ENCODE measurements at places on chromosomes 11 and 22. TPM values are rescaled to one million over a fixed set of nuclear protein-coding genes. Genes with fewer than 3 reads are reported as not detected.
A peak's percentile ranks its signal among the peaks of the same experiment; 100 is the strongest.

The SCN4B gene
- total RNA-seq: not detected

GRCh38 chr11:68498903-68499883 is 38.6 kb downstream of the PPP6R3 start:
- no peak for DNase-seq
- H3K27ac ChIP-seq: no peak overlapping the region
- H3K36me3 ChIP-seq: no peaks in the 10 kb centered on the region
- H3K4me3 ChIP-seq: no peak overlapping the region
- no peaks in the 10 kb centered on the region for H3K27me3 ChIP-seq
- H3K4me1 ChIP-seq: peaks cover 64% of the 10 kb centered on the region

The ATP5MG gene
- total RNA-seq: 189 TPM

The MRGPRD gene
- total RNA-seq: not detected

The MMP8 gene
- total RNA-seq: not detected

DNA sequence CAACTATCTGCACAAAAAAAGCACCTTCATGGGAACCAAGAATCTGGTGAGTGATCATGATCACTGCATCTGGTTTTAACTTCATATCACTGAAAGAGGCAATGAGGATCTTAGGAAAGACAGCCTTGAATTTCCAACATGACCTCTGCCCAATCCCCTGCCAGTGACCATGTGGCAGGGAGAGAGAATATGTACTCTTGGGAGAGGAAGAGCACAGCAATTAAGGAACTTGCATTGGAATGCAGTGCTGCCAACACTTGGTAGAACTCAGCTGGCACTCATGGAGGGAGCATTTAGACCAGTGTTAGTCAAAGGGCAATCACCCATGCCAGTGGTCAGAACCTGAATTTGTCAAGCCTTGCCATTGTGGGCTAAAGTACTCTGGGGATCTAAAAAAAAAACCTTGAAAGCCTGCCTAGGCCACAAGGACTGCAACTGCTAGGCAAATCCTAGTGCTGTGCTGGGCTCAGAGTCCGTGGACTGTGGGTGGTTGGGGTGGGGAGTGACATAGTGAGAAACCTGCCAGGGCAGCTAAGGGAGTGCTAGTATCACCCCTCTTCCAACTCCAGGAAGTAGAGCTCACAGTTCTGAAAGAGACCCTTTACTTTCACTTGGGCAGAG is 23.1 kb downstream of the JRKL start:
- DNase-seq: no peak
- no peaks in the 10 kb centered on the region for H3K4me1 ChIP-seq
- no peak overlapping the region for H3K27ac ChIP-seq
- H3K36me3 ChIP-seq: no peaks in the 10 kb centered on the region

The GRM5 gene
- total RNA-seq: 0.11 TPM

The DBX1 gene
- not detected for total RNA-seq

The ELF5 gene
- not detected for total RNA-seq

- no peak overlapping the region for H3K4me3 ChIP-seq
- no peaks in the 10 kb centered on the region for H3K36me3 ChIP-seq
- DNase-seq: no peak
- H3K4me1 ChIP-seq: no peaks in the 10 kb centered on the region
- H3K27me3 ChIP-seq: peaks cover 9% of the 10 kb centered on the region
Observed at GRCh38 chr11:67058506-67058905, 1.9 kb downstream of the RHOD start.

DNA sequence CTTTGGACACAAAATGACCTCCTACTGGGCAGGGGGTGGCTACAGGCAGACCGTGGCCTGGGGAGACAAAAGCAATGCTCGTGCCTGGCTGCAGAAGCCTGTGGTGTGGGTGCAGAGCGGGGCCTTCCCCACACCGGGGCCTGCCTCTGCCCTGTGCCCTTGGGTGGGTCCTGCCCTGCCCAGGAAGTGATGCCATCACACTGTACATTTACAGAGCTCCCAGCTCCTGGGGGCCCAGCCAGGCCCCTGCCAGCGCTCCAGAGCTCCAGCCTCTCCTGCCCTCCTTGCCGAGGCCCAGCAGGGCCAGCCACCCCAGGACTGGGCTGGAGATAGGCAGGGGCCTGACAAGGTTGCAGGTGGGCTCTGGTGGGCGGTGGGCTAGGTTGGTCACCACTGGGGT is 40.1 kb downstream of the MUC5B start:
- peaks cover 14% of the 10 kb centered on the region for H3K4me1 ChIP-seq
- peak overlapping the region; percentile 64 for H3K4me3 ChIP-seq
- H3K36me3 ChIP-seq: no peaks in the 10 kb centered on the region
- H3K27me3 ChIP-seq: no peaks in the 10 kb centered on the region
- DNase-seq: peak; percentile 53
- peak overlapping the region; percentile 14 for H3K27ac ChIP-seq

DNA sequence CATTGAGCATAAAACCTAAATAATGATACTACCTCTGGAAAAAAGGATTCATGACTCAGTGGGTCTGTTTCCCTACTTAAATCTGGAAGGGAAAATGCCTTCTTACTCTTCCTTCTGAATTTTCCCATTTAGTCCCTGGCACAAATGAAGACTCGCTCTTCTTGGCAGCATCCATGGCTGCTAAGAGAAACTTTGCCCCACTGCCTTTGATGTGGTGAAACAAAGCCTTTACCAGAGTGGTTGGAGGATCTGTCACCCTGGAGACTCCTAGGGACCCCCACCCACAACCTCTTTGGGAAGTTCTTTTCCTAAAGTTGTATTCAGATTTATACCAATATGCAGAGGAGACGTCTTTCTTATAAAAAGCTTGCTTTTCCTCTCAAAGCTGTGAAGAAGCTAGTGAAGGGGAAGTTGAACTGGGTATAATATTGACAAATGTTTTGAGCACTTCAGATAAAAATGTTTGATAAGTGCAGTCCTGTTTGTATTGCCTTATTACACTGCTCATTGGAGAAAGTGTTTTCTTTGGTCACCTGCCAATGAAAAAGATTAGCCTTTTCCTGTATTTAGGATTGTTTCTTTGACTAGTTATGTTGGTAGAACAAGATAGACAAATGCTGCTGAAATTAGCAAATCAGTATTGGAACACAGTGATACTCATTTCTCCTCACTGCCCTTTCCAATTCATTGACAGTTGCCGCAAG is 77.3 kb downstream of the ARFGAP2 start:
- no peaks in the 10 kb centered on the region for H3K27me3 ChIP-seq
- DNase-seq: no peak
- no peaks in the 10 kb centered on the region for H3K36me3 ChIP-seq
- no peak overlapping the region for H3K27ac ChIP-seq
- peaks cover 5% of the 10 kb centered on the region for H3K4me1 ChIP-seq
- H3K4me3 ChIP-seq: no peak overlapping the region

The LTBP3 gene
- 60.2 TPM for total RNA-seq

The BMAL1 gene
- 82.1 TPM for total RNA-seq

GRCh38 chr11:96151501-96151900 is 191.5 kb downstream of the MAML2 start:
- H3K27me3 ChIP-seq: no peaks in the 10 kb centered on the region
- peaks cover 21% of the 10 kb centered on the region for H3K4me1 ChIP-seq
- H3K27ac ChIP-seq: no peak overlapping the region
- DNase-seq: no peak
- no peaks in the 10 kb centered on the region for H3K36me3 ChIP-seq

GRCh38 chr11:393219-394033 is 583 bp upstream of the PKP3 start:
- H3K36me3 ChIP-seq: no peaks in the 10 kb centered on the region
- H3K27me3 ChIP-seq: no peaks in the 10 kb centered on the region
- no peak overlapping the region for H3K4me3 ChIP-seq
- no peak overlapping the region for H3K27ac ChIP-seq
- peaks cover 3% of the 10 kb centered on the region for H3K4me1 ChIP-seq

DNA sequence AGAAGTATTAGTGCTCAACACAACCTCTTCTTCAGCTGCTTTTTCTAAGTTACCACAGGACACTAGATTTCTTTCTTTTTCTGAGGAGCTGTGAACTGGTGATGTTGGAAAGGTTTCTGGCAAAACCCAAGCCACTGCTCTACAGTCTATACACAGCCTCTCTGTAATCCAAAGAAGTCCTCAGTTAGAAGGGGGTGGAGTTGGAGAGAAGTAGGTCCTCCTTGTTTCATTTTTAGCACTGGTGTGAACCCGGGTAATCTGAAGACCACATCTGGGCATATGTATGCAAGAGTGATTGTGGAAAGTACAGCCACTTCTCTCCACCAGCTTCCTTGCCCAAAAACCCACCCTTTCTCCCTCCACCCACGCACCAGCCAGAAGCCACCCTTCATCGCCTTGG is 1168.1 kb downstream of the LRRC4C start:
- peaks cover 10% of the 10 kb centered on the region for H3K4me1 ChIP-seq
- no peak overlapping the region for H3K27ac ChIP-seq
- DNase-seq: no peak
- no peaks in the 10 kb centered on the region for H3K36me3 ChIP-seq
- H3K4me3 ChIP-seq: no peak overlapping the region

The SOX10 gene
- total RNA-seq: not detected

- no peak for DNase-seq
- no peak overlapping the region for H3K27ac ChIP-seq
- no peaks in the 10 kb centered on the region for H3K36me3 ChIP-seq
- H3K4me3 ChIP-seq: no peak overlapping the region
- no peaks in the 10 kb centered on the region for H3K27me3 ChIP-seq
Observed at GRCh38 chr11:120517390-120517761, 5.8 kb downstream of the GRIK4 start.

The OR51I1 gene
- not detected for total RNA-seq

DNA sequence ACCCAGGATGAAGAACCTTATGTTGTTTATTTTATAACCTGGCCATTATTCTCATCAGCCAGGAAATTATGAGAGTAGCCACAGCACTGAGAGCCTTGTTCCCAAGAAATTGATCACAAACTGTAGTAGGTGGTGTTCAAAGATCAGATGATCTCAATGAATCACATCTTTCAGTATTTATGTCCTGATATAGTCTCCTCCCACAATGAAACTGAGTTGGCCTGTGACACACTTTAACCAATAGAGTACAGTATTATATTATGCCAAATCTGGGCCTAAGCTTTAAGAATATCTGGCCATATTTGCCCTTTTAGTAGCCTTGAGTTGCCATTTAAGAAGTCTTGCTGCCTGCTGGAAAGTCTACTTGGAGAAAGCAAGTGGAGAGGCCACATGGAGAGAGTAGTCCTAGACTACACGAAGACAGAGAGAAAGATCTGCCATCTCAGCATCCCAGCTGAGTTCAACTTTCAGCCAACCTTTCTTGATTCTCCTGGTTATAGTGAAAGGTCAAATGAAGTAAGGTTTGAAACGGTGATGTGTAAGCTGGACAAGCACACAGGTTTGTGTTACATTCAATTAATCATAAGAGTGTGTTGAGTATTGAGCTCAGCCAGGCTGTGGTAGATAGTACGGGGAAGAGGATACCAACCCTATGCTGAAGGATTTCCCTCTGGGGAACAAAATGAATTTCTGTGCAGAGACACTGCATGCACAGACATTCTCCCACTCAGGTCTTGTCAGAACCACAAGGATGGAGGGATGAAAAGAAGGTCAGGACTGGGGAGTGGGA is 561.8 kb downstream of the SOX6 start:
- no peak overlapping the region for H3K4me3 ChIP-seq
- DNase-seq: no peak
- H3K27me3 ChIP-seq: no peaks in the 10 kb centered on the region
- no peaks in the 10 kb centered on the region for H3K36me3 ChIP-seq

DNA sequence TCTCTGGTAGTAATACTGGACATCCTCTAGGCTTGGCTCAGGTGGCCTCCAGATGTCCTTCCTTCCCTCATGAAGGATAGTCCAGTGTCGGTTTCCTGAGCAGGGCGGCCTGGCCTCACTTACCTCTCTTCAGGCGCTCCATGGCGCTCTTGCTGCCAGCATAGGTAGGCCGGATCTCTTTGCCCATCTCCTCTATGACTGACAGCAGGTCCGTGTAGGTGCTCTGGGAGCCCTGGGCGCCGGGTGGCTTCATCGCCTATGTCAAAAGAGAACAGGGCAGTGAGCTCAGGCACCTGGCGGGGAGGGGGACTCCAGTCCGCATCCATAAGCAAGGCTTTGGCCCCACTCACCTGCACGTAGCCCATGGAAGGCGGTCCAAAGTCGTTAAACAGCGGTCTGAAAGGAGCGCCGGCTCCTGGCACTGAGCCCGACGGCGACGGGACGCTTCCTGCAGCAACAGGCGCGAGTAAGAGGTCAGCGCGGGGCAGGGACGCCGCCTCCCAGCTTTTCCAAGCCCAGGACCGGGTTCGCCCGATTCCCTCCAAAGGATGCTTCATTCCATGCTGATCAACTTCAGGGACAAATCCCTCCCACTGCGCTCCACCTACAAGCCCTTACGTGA is 609 bp downstream of the CDK2AP2 start:
- H3K36me3 ChIP-seq: no peaks in the 10 kb centered on the region
- peaks cover 7% of the 10 kb centered on the region for H3K27me3 ChIP-seq
- H3K4me1 ChIP-seq: peaks cover 32% of the 10 kb centered on the region
- H3K27ac ChIP-seq: peak overlapping the region; percentile 93

- H3K4me1 ChIP-seq: no peaks in the 10 kb centered on the region
- H3K27ac ChIP-seq: no peak overlapping the region
- no peaks in the 10 kb centered on the region for H3K36me3 ChIP-seq
- DNase-seq: no peak
- H3K4me3 ChIP-seq: no peak overlapping the region
- peaks cover 51% of the 10 kb centered on the region for H3K27me3 ChIP-seq
Observed at GRCh38 chr11:72460091-72460647, 25.8 kb upstream of the CLPB start.

DNA sequence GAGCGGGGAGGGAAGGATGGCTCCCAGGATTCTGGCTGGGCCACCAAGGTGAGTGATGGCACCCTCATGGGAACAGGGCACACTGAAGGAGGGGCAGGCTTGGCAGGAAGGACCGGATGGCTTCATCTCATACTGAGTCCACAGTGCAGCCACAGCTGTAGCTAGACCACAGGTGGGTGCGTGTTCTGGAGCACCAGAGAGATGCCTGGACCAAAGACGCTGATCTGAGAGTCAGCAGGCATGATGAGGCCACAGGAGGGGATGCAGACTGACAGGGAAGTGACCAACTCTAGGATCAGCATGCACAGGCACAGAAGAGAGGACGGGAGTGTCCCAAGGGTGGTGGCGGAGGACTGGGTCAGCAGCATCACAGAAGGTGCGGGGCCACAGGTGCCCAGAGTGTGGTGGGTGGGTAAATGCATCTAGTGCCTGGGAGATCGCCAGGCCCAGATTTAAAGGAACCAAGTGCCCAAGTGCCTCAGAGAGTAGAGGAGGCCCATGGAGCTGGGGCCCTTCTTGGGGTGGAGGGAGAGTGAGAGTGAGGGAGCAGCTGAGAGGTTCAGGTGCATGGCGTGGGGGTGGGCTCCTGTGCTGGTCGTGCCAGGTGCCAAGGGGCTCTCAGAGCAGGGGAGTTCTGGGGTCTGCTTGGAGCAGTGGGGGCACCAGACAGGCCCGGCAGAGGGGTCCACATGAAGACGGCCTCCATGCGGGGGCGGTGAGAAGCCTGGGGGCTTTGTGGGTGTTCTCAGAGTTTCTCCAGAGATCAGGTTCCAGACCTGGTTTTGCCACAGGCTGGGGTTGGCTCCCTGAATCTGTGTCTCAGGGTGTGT is 113.7 kb downstream of the CEP164 start:
- H3K4me1 ChIP-seq: no peaks in the 10 kb centered on the region
- no peak for DNase-seq
- H3K27ac ChIP-seq: no peak overlapping the region
- H3K27me3 ChIP-seq: peaks cover 17% of the 10 kb centered on the region
- no peak overlapping the region for H3K4me3 ChIP-seq

Measured in natural killer cell treated with Interleukin-12 subunit alpha and Interleukin-12 subunit beta and Interleukin-15 and Interleukin-18, amount 100 ng/mL, for 72 hours (primary cell).